ENCODE measurements at places on chromosomes 5 and 9. TPM values are rescaled to one million over a fixed set of nuclear protein-coding genes. Genes with fewer than 3 reads are reported as not detected.

DNA sequence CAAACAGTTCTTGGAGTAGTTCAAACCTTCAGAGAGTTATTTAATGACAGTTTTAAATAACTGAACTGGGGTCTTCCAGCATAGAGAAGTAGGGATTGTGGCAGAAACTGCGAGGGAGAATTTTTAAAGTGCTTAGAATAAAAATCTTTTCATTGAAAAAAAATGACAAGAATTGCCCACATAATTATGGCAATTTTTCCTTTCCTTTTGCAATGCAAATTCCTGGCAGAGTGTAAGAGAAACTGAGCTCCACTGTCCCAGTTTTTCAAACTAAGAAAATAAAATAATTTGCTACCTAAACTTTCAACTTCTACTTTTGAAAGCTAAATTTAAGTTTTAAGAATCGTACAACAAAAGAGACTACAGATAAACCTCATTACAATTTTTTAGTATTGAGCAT is 2.3 kb upstream of the PTGER4 start:
- peaks cover 43% of the 10 kb centered on the region for H3K4me1 ChIP-seq
- H3K27me3 ChIP-seq = peaks cover 38% of the 10 kb centered on the region
- peak overlapping the region; percentile 45 for H3K4me3 ChIP-seq
- no peak for DNase-seq
- peaks cover 3% of the 10 kb centered on the region for H3K36me3 ChIP-seq
- peak overlapping the region; percentile 89 for H3K27ac ChIP-seq

- H3K4me1 ChIP-seq = peaks cover 15% of the 10 kb centered on the region
- H3K27me3 ChIP-seq = no peaks in the 10 kb centered on the region
- H3K36me3 ChIP-seq = peaks cover 2% of the 10 kb centered on the region
- peak overlapping the region; percentile 35 for H3K27ac ChIP-seq
Observed at GRCh38 chr9:15711531-15711930, 158.7 kb downstream of the CCDC171 start.

DNA sequence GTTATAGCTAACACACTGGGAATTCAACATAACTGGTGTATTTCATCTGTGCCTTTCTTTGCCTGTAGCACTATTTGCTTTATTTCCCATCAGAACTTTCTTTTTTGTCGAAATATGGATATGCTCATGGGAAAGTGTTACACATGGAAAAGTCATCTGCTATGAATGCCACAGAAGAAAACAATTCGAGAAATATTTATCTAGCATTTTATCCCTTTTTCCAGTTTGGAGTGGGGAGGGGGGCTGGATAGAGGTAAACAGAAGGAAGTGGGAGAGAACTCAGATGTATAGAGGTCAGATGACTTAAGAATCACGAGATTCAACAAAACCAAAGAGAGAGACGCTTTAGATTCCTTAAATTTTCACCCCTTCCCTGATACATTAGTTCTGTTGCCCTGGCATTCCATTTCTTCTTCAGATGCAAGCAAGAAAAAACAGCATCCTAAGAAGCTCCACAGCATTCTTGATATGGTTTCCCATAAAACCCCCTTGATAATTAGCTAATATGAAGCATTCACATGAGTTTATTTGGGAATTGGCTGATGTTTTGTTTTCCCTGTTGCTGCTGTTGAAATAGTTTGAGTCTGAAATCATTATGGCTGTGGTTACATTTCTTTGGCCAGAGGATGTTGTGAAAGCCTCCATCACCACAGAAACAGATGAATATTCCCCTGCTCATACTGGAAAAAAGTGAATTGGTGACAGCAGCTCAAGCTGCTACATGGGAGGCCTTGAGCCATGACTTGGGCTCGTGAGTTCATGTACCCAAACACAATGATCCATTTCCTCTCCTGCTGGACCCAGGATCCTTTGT is 335.8 kb upstream of the DAB2 start:
- peaks cover 46% of the 10 kb centered on the region for H3K27me3 ChIP-seq
- no peak for DNase-seq
- no peaks in the 10 kb centered on the region for H3K36me3 ChIP-seq
- H3K4me3 ChIP-seq = no peak overlapping the region
- peaks cover 25% of the 10 kb centered on the region for H3K4me1 ChIP-seq

RASGRF2 gene
- total RNA-seq = 4.5 TPM

DNA sequence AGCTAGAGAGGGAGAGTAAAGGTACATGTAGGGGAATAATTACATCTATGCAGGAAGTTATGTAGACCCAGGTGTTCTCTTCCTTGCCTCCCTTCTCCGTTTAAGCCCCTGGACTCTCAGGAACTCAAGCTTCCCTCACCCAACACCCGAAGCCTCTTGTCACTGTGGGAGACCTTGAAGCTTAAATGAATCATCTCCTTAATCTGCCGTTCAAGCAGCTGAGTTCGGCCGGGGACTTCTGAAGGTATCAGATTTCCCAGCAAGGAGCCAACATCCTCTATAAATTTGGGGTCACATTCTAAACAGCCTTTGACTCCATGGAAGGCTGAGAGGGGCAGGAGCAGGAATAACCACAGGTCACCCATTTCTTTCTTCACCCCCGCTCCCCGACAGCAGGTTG is 412 bp downstream of the IZUMO3 start:
- no peaks in the 10 kb centered on the region for H3K4me1 ChIP-seq
- H3K36me3 ChIP-seq = no peaks in the 10 kb centered on the region
- no peak overlapping the region for H3K4me3 ChIP-seq
- no peak for DNase-seq
- no peaks in the 10 kb centered on the region for H3K27me3 ChIP-seq
- H3K27ac ChIP-seq = no peak overlapping the region

- no peaks in the 10 kb centered on the region for H3K27me3 ChIP-seq
- H3K4me3 ChIP-seq = no peak overlapping the region
- no peak overlapping the region for H3K27ac ChIP-seq
- H3K36me3 ChIP-seq = no peaks in the 10 kb centered on the region
- peaks cover 6% of the 10 kb centered on the region for H3K4me1 ChIP-seq
Observed at GRCh38 chr5:109935833-109936490, 246.2 kb downstream of the MAN2A1 start.

LCN10 gene
- total RNA-seq = 0.20 TPM

EIF4E1B gene
- total RNA-seq = not detected

DNA sequence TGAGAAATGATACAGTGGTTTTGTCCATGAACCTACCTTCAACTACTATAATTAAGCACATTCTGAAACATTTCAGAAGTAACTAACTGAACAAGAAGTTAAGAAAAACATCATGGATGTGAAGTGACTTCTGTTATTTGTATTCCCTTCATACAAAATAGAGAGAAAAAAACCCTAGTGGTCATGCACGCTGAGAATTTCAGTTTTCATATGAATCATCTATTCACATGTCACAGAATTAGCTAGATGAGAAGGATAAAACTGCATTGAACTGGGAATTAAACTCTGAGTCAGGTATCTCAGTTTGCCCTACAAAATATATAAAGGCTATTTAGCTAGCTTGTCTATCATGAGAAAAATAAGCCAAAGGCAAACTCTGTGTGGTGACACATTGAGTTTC is 451.8 kb upstream of the FTMT start:
- DNase-seq = no peak
- no peak overlapping the region for H3K27ac ChIP-seq
- H3K4me3 ChIP-seq = no peak overlapping the region
- no peaks in the 10 kb centered on the region for H3K4me1 ChIP-seq

DNA sequence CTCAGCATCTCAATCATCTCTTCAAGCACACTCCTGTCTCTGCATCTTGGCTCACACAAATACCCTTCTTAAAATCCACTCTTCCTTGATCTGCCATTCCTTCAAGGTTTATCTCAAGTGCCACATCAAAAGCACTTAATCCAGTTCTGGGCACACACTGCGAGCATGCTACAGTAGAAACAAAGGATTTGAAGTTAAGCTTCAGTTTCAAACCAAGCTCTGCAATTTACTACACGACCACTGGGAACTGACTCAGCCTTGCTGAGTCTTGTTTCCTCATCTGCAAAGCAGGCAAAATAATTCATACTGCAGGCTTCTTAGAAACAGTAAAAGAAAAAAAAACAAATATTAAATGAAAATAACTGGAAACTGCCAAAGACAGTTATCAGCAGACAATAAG is 50.5 kb upstream of the CTNNAL1 start:
- H3K36me3 ChIP-seq = peaks cover 30% of the 10 kb centered on the region
- H3K27me3 ChIP-seq = no peaks in the 10 kb centered on the region
- H3K4me3 ChIP-seq = no peak overlapping the region
- H3K27ac ChIP-seq = no peak overlapping the region

- DNase-seq = no peak
- no peaks in the 10 kb centered on the region for H3K27me3 ChIP-seq
- no peak overlapping the region for H3K4me3 ChIP-seq
- H3K27ac ChIP-seq = peak overlapping the region; percentile 21
- peaks cover 11% of the 10 kb centered on the region for H3K4me1 ChIP-seq
Observed at GRCh38 chr5:151213803-151214613, 9.9 kb downstream of the CCDC69 start.

CLTB gene
- 46.8 TPM for total RNA-seq

- H3K27ac ChIP-seq = no peak overlapping the region
- H3K36me3 ChIP-seq = peaks cover 11% of the 10 kb centered on the region
- H3K4me1 ChIP-seq = peaks cover 4% of the 10 kb centered on the region
Observed at GRCh38 chr9:125620216-125620615, 86.8 kb downstream of the MAPKAP1 start.

DNA sequence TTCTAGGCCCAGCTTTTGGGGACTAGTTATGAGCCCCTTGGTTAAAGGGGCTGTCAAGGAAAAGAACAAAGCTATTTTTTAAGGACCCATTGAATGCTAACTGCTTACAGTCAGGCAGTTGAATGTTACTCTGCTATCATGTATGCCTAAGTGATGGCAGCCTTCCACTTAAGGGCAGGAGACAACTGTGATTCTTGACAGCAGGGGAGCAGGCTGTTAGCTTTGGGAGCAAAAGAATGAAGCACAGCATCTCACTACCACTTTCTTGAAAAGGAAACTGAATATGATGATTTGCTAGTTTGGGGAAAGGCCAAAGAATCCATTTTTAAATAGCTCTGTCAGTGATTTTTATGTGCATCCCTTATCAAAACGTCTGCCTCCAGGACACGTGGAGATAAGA is 221.6 kb downstream of the SH3GL2 start:
- H3K27ac ChIP-seq = no peak overlapping the region
- peaks cover 41% of the 10 kb centered on the region for H3K27me3 ChIP-seq
- no peak for DNase-seq
- no peak overlapping the region for H3K4me3 ChIP-seq

DNA sequence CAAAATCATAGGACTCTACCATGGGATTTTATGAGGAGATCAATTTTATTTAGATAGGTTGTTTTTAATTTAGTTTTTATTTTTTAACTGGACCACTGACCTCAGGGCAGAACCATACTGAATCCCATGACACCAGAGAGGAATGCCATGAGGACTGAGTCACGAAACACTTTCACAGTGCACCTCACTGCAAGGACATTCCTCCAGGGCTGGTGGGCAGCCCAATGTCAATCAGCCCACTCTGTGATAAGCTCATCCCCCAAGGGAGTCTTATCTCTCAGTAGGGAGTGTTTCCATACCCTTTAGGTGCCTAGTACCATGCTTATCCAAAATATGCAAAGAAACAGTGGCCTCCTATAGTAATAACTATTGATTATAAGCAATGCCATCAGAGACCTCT is 224.5 kb upstream of the CDH6 start:
- no peaks in the 10 kb centered on the region for H3K27me3 ChIP-seq
- H3K4me3 ChIP-seq = no peak overlapping the region
- no peak for DNase-seq

GRCh38 chr5:33937707-33938506 is 1.7 kb downstream of the RXFP3 start:
- H3K4me3 ChIP-seq = no peak overlapping the region
- DNase-seq = no peak
- H3K27me3 ChIP-seq = peaks cover 71% of the 10 kb centered on the region
- H3K36me3 ChIP-seq = no peaks in the 10 kb centered on the region
- H3K4me1 ChIP-seq = peaks cover 4% of the 10 kb centered on the region
- H3K27ac ChIP-seq = no peak overlapping the region

- H3K36me3 ChIP-seq = no peaks in the 10 kb centered on the region
- H3K27me3 ChIP-seq = no peaks in the 10 kb centered on the region
- H3K4me1 ChIP-seq = peaks cover 20% of the 10 kb centered on the region
- no peak for DNase-seq
Observed at GRCh38 chr5:17430241-17430640, 67.8 kb upstream of the TAF11L2 start.

CNTNAP3 gene
- total RNA-seq = 1.3 TPM

DNA sequence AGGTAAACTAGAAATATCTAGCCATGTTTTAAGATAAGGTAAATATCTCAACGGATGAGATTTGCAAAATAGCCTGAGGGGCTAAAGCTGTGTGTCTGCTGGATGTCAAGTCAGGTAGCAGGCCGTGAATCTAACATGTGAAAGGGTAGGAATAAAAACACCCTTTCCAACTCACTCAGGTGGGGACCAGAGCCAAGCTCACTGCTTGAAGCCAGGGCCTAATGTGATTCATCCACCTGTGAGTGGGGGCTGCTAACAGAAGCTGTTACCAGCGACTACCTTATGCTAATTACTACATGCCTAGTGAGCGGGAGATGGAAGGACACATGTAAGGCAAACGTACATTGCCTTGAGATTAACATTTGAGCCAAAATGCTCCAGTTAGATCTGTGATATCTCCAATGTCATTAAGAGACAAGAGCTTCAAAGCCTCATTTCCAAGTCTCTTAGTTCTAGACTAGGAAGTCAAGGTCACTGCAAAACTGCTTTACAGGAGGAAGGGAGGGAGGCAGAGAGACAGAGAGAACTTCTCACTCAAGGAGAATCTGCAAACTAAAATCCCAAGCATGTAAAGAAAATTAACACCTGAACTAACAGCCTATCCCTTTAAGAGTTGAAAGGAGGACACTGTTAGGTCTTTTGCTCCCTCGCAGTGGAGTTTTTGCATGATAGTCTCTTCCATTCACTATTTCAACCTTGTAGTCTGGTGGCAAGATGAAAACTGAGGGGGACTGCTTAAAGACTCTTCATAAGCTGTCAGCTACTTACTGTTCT is 141.6 kb upstream of the RPS23 start:
- no peaks in the 10 kb centered on the region for H3K36me3 ChIP-seq
- no peak overlapping the region for H3K4me3 ChIP-seq
- no peaks in the 10 kb centered on the region for H3K27me3 ChIP-seq
- peaks cover 44% of the 10 kb centered on the region for H3K4me1 ChIP-seq
- no peak for DNase-seq

HEMGN gene
- not detected for total RNA-seq

- H3K36me3 ChIP-seq = no peaks in the 10 kb centered on the region
- H3K4me3 ChIP-seq = no peak overlapping the region
- DNase-seq = no peak
- H3K27me3 ChIP-seq = no peaks in the 10 kb centered on the region
- no peak overlapping the region for H3K27ac ChIP-seq
- H3K4me1 ChIP-seq = no peaks in the 10 kb centered on the region
Observed at GRCh38 chr5:13809921-13810320, 134.6 kb downstream of the DNAH5 start.

GRCh38 chr5:143259254-143259605 is 144.3 kb downstream of the NR3C1 start:
- peaks cover 19% of the 10 kb centered on the region for H3K4me1 ChIP-seq
- no peak overlapping the region for H3K4me3 ChIP-seq
- no peak for DNase-seq
- H3K27me3 ChIP-seq = no peaks in the 10 kb centered on the region
- no peaks in the 10 kb centered on the region for H3K36me3 ChIP-seq

GRCh38 chr5:126971455-126972031 is 58.8 kb downstream of the MARCHF3 start:
- no peak overlapping the region for H3K4me3 ChIP-seq
- peaks cover 12% of the 10 kb centered on the region for H3K4me1 ChIP-seq
- no peaks in the 10 kb centered on the region for H3K27me3 ChIP-seq
- H3K36me3 ChIP-seq = no peaks in the 10 kb centered on the region
- no peak for DNase-seq
- H3K27ac ChIP-seq = peak overlapping the region; percentile 73

LAMC3 gene
- 19.5 TPM for total RNA-seq

PTPRD gene
- total RNA-seq = 109 TPM
